IMR-90 (cell line): ENCODE measurements at places on chromosomes 12 and 14. TPM values are rescaled to one million over a fixed set of nuclear protein-coding genes. Genes with fewer than 3 reads are reported as not detected.

GRCh38 chr12:100900808-100901207 lies 106.2 kb downstream of the ANO4 start:
- no peak for DNase-seq

- DNase-seq, result peak; percentile 60
These were observed 60.6 kb upstream of the ANO4 start for GRCh38 chr12:100733817-100734593.

GRCh38 chr12:3125674-3126073 lies 48.5 kb downstream of the TSPAN9 start:
- DNase-seq, result no peak

DNA sequence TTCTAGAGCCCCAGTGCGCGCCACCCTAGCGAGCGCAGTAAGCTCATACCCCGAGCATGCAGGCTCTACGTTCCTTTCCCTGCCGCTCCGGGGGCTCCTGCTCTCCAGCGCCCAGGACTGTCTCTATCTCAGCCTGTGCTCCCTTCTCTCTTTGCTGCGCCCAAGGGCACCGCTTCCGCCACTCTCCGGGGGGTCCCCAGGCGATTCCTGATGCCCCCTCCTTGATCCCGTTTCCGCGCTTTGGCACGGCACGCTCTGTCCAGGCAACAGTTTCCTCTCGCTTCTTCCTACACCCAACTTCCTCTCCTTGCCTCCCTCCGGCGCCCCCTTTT lies 791 bp downstream of the TMEM233 start:
- DNase-seq, result no peak

KRT8 gene
- total RNA-seq, result 10.9 and 14.2 TPM in 2 replicates
